ENCODE measurements at places on chromosomes 6 and 20.

GRCh38 chr6:135088818-135089809, 34.5 kb upstream of the HBS1L start:
- DNase-seq = peak; percentile 3

GRCh38 chr20:43151901-43152300, 37.8 kb downstream of the PTPRT start:
- no peak for DNase-seq

- no peak for DNase-seq
Observed at GRCh38 chr6:163423696-163424095, 9.2 kb downstream of the QKI start.

DNA sequence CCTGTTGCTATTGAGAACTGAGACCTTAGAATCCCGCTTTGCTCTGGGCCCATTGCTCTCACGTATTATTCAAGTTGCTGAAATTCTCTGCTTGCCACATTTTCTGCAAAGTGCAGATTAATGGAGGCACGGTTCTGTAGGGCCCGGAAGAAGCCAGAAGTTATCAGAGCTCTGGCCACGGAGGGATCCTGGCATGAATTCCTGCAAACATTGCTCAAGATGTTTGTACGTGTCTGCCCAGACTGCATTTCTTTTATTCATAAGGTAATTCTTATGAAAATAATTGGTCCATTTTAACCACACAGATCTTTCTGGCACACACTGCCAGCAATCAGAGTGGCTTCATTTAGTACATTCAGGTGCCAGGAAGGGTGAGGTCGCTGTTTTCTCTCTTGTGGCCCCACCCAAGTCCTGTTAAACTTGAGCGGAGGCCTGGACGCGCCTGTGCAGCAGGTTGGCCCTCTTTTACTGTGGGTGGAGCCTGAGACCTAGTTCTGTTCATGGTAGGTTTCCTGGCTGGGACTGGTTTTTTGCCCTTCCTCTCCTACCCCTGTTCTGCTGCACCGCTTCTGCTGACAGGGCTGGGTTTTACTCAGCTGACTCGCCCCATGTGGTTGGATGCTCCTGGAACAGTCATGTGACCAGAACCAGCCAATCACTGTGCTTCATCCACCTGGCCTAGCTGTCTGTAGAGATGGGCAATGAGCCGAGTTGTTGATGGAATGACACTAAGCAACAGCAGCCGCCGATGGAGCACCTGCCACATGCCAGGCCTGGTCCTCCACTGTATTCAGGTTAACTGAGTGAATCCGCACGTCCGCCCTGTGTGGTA, 230.2 kb downstream of the CDH4 start:
- no peak for DNase-seq

DNA sequence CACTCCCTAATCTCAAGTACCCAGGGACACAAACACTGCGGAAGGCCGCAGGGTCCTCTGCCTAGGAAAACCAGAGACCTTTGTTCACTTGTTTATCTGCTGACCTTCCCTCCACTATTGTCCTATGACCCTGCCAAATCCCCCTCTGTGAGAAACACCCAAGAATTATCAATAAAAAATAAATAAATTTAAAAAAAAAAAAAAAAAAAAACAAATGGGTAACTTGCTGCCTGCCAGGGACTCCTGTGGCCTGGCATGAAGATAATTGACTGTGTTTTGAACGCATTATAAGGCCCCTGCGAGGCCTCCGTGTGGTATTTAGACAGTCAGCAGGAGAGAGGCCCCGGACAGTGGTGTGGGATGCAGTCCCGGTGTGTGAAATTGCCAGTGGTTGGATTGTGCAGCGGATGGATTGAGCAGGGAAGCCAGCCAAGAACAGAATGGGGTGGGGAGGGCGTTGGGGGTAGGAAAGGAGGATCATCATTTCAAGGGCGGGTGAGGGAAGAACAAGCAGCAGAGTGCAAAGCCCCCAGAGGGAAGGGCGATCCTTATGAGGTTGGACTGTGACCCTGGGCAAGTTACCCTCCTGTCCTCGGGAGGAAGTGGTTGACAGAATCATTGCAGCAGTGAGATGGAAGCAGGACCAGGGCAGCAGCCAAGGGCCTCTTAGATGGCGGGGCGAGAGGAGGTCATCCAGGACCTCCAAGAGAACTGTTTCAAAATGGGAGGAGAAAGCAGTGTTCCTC, 43.3 kb downstream of the PPARD start:
- DNase-seq = no peak

- peak; percentile 47 for DNase-seq
Observed at GRCh38 chr20:5205348-5206210, 78.8 kb downstream of the CDS2 start.

DNA sequence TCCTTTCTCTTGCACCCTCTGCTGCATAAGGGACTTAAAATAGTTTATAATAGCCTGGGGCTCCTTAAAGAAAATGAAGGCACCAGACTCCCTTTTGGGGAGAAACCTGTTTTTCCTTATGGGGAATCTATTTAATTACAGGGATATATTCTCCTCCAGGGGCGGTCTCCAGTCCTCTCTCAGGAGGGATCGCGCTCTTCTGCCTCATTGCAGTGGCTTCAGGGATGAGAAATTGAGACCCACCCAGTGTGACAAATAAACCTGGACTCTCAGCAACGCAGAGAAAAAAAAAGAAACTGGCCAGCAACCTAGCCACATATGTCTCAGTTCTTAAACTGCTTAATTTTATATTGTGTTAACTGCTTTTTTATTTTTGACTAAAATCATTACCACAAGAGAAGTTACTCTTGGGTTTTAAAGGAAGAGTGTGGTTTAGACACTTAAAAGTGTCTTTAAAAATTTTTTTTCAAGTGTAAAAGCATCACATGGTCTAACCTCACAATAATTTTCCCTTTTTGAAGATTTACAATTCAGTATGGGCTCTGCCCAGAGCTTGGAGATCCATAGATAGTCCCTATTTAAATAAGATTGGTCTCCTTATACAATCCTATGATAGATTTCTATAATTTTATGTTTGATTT, 11.7 kb upstream of the GOPC start:
- DNase-seq = no peak

- peak; percentile 75 for DNase-seq
Observed at GRCh38 chr6:148565930-148566663, 180.7 kb upstream of the UST start.

DNA sequence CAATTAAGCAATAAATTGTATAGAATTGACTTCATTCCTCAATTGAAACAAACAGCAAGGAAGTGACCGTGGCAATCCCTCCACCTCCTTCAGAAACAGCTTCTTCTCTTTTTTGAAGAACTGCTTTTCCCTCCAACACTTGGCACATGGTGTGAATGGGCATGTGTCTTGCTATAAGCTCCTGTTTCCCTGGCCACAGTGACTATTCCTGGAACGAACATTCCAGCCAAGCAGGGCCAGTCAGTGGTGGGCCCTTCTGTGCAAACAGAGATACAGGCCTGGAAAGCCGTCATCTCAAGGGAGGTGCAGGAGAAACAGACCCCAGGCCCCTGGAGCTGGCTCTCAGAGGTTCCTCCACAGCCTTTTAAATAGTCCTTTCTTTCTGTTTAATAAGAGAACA, 6.9 kb downstream of the TXNDC5 start:
- DNase-seq = no peak

Data from AG04450 (cell line).